ENCODE measurements at places on chromosomes 7 and 10. TPM values are rescaled to one million over a fixed set of nuclear protein-coding genes. Genes with fewer than 3 reads are reported as not detected.

Gene CC2D2B
- 0.96 TPM for total RNA-seq

Gene PTPRN2
- total RNA-seq = 0.47 TPM

Gene ACSM6
- total RNA-seq = not detected

Gene SPDYE11
- not detected for total RNA-seq

Gene DGKI
- 30.2 TPM for total RNA-seq

Gene CRTAC1
- not detected for total RNA-seq

Gene CHST15
- 0.15 TPM for total RNA-seq

Gene DPYSL4
- total RNA-seq = 24.1 TPM

Gene DNAH11
- 1.7 TPM for total RNA-seq

Gene NDUFB2
- 178 TPM for total RNA-seq

Gene VWDE
- total RNA-seq = 1.6 TPM

Gene RASSF4
- total RNA-seq = 1.3 TPM

Gene SPDYE1
- total RNA-seq = not detected

Gene LIPN
- not detected for total RNA-seq

Gene ARMC3
- not detected for total RNA-seq

Gene PLPP4
- not detected for total RNA-seq

Gene HMX3
- not detected for total RNA-seq

Gene ST8SIA6
- not detected for total RNA-seq

Gene CACNA2D1
- total RNA-seq = not detected
